Naive B cell (primary cell): ENCODE measurements at places on chromosomes 11 and 22. TPM values are rescaled to one million over a fixed set of nuclear protein-coding genes. Genes with fewer than 3 reads are reported as not detected.
A peak's percentile ranks its signal among the peaks of the same experiment; 100 is the strongest.

The CALCA gene
- polyA plus RNA-seq: not detected

The RASL10A gene
- polyA plus RNA-seq: not detected

The OR6A2 gene
- polyA plus RNA-seq: not detected

The UPK3A gene
- polyA plus RNA-seq: not detected

The SERPING1 gene
- 0.82 TPM for polyA plus RNA-seq

DNA sequence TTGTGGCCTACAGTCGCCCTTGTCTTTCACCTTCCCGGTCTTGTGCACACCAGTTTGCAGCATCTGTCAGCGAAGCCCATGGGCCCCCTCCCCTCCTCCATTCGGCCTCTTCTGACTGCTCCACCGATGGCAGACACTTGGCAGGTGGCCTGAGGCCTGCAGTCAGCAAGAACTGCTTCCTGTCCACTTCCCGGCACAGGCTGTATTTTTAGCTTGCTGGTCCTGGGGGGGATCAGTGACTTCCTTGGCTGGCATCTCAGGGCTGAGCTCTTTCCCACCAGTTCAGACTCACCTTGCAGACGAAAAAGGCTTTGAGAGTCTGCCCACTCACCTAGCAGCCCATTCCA lies 106.4 kb downstream of the SYN3 start:
- no peaks in the 10 kb centered on the region for H3K27me3 ChIP-seq
- no peak overlapping the region for H3K4me3 ChIP-seq
- H3K4me1 ChIP-seq: peaks cover 8% of the 10 kb centered on the region
- no peaks in the 10 kb centered on the region for H3K36me3 ChIP-seq
- no peak for DNase-seq
- no peak overlapping the region for H3K27ac ChIP-seq

DNA sequence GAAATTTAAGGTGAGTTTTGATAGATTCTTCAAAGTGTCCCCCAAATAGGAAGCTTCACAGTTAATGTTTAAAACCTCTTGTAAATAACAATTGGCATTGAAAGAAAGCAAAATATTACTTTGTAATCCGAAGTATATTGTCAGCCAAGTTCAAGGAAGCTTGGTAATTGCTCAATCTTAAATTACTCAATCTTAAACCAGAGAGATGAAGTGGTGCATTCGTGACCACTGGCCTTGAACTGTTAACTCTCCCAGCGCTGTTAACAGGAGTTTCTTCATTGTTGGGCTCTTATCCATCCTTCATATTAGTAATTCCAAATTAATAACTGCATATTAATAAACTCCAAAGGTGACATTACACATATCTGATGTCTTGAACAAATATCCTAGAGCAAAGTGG lies 20.6 kb upstream of the FDX1 start:
- no peaks in the 10 kb centered on the region for H3K36me3 ChIP-seq
- H3K27me3 ChIP-seq: peaks cover 14% of the 10 kb centered on the region
- H3K4me1 ChIP-seq: no peaks in the 10 kb centered on the region
- no peak for DNase-seq

DNA sequence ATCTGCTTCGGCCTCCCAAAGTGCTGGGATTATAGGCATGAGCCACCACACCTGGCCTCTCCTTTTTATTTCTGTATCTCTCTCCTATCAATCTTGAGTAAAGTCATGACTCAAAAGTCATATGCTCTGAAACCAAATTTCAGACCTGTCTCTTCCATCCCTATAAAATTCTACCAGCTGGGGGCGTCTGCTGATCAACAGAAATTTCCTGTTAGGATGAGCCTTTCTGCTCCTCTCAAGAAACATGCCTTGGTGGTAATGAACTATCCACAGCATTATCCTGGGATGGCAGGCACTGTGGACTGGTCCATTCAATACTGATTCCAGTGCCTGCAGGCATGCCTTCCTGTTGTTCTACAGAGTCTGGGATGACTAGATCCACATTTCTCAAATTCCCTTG lies 472.6 kb downstream of the NELL1 start:
- H3K27ac ChIP-seq: no peak overlapping the region
- H3K27me3 ChIP-seq: no peaks in the 10 kb centered on the region
- H3K36me3 ChIP-seq: no peaks in the 10 kb centered on the region
- DNase-seq: no peak
- no peak overlapping the region for H3K4me3 ChIP-seq
- H3K4me1 ChIP-seq: no peaks in the 10 kb centered on the region

GRCh38 chr11:108324587-108324986 lies 101.7 kb downstream of the ATM start:
- no peaks in the 10 kb centered on the region for H3K4me1 ChIP-seq
- no peaks in the 10 kb centered on the region for H3K27me3 ChIP-seq
- no peak for DNase-seq

GRCh38 chr11:46278387-46279125 lies 1.1 kb downstream of the CREB3L1 start:
- peaks cover 5% of the 10 kb centered on the region for H3K4me1 ChIP-seq
- no peak overlapping the region for H3K27ac ChIP-seq
- peaks cover 64% of the 10 kb centered on the region for H3K27me3 ChIP-seq
- no peaks in the 10 kb centered on the region for H3K36me3 ChIP-seq
- no peak overlapping the region for H3K4me3 ChIP-seq

GRCh38 chr11:118998388-118998717 lies 415 bp downstream of the CENATAC start:
- H3K27ac ChIP-seq: no peak overlapping the region
- no peaks in the 10 kb centered on the region for H3K27me3 ChIP-seq
- H3K4me3 ChIP-seq: peak overlapping the region; percentile 93
- peaks cover 27% of the 10 kb centered on the region for H3K4me1 ChIP-seq

DNA sequence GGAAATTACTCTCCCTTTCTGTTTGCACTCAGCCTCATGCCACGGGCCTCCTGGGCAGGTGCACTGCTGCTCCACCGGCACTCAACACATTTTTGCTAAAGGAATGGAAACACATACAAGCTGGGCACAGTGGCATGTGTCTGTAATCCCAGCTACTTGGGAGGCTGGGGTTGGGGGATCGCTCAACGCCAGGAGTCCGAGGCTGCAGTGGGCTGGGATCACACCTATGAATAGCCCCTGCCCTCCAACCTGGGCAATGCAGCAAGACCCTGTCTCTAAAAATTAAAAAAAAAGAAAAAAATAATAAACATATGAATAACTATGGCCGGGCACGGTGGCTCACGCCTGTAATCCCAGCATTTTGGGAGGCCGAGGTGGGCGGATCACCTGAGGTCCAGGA lies 30.6 kb downstream of the RRP7A start:
- no peak for DNase-seq
- no peaks in the 10 kb centered on the region for H3K36me3 ChIP-seq
- no peaks in the 10 kb centered on the region for H3K4me1 ChIP-seq
- no peak overlapping the region for H3K4me3 ChIP-seq
- H3K27me3 ChIP-seq: peaks cover 5% of the 10 kb centered on the region
